ENCODE measurements at places on chromosomes 12 and 14. TPM values are rescaled to one million over a fixed set of nuclear protein-coding genes. Genes with fewer than 3 reads are reported as not detected.
A peak's percentile ranks its signal among the peaks of the same experiment; 100 is the strongest.

DNA sequence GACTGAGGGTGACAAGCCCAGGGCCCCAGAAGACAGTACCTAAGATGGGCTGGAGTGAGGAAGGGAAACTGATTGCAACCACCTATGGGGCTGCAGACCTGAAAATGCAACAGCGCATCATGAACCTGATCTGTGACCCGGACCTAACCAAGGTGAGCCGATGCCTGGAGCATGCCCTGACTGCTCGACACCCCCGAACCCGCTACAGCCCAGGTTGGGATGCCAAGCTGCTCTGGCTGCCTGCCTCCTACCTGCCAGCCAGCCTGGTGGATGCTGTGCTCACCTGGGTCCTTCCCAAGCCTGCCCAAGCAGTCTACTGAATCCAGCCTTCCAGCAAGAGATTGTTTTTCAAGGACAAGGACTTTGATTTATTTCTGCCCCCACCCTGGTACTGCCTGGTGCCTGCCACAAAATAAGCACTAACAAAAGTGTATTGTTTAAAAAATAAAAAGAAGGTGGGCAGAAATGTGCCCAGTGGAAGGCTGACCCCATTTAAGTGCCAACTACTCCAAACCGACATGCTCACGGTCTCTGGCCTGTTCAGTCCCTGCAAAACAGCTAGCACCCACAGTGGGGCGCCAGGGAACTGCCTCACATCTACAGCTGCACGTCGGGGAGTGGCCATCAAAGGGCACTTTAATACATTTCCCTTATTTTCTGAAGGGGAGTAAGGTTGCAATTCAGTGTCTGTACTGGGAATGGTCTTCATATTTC lies 4.2 kb downstream of the RDH5 start:
- no peaks in the 10 kb centered on the region for H3K27me3 ChIP-seq
- peaks cover 22% of the 10 kb centered on the region for H3K4me1 ChIP-seq
- peaks cover 10% of the 10 kb centered on the region for H3K36me3 ChIP-seq

- DNase-seq: no peak
- H3K36me3 ChIP-seq: no peaks in the 10 kb centered on the region
- peaks cover 5% of the 10 kb centered on the region for H3K27me3 ChIP-seq
Observed at GRCh38 chr14:23167116-23167847, 16.2 kb downstream of the SLC7A8 start.

DNA sequence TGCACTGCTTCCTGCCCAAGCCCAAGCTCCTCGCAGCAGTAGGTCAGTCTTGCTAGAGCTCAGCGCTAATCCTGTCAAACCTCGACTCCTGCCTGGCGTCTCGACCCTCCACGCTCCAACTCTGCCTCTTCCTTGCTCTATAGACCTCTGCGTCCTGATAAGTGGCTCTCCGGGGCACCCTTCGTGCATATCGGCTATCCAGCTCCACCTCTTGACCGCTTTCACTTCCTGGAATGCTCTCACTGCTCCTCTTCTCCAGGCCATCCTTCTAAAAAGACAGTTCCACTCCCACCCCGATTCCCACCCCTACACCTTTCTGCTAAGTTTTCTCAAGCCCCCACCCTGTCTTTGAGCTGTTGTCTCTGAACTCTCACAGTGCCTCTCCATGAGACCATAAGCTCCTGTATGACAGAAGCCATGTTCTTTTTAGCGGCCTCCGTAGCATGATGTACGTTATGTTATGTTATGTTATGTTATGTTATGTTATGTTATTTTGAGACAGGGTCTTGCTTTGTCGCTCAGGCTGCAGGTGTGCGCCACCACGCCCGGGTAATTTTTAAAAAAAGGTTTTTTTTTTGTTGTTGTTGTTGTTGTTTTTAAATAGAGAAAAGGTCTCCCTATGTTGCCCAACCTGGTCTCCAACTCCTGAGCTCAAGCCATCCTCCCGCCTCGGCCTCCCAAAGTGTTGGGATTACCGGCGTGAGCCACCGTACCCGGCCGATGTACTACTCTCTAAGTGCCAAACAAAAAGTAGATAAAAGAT lies 601 bp downstream of the COX14 start:
- peaks cover 18% of the 10 kb centered on the region for H3K36me3 ChIP-seq
- no peaks in the 10 kb centered on the region for H3K27me3 ChIP-seq
- peaks cover 43% of the 10 kb centered on the region for H3K4me1 ChIP-seq
- no peak for DNase-seq
- peak overlapping the region; percentile 93 for H3K27ac ChIP-seq
- H3K4me3 ChIP-seq: peak overlapping the region; percentile 92

GRCh38 chr12:45121224-45121623 lies 70.3 kb upstream of the DBX2 start:
- no peaks in the 10 kb centered on the region for H3K4me1 ChIP-seq
- no peak overlapping the region for H3K4me3 ChIP-seq
- no peaks in the 10 kb centered on the region for H3K36me3 ChIP-seq
- no peak overlapping the region for H3K27ac ChIP-seq

- H3K36me3 ChIP-seq: no peaks in the 10 kb centered on the region
- H3K27ac ChIP-seq: peak overlapping the region; percentile 99
- peaks cover 90% of the 10 kb centered on the region for H3K4me1 ChIP-seq
- no peak overlapping the region for H3K4me3 ChIP-seq
- peak; percentile 50 for DNase-seq
Observed at GRCh38 chr14:76958980-76959710, 69.4 kb downstream of the IRF2BPL start.

The LRRC10 gene
- not detected for total RNA-seq

The SIX6 gene
- total RNA-seq: not detected
